ENCODE measurements at places on chromosomes 5 and 9.

DNA sequence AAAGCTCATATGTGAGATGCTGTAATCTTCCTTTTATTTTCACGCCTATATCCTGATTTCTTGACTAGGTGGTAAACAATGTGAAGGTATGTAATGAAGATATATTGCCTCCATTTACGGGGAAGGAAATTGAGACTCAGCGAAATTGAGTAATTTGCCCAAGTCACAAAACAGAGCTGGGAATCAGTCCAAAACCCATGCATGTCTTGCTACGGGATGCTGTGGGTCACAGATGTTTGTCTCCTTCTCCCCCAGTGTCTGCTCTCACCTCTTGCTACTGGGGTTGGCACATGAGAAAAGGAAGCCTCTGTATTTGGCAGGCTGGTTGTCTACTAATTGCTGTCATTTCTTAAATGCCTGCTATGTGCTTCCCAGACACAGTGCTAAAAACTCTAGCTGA is 53.7 kb upstream of the TEX48 start:
- no peak for DNase-seq

DNA sequence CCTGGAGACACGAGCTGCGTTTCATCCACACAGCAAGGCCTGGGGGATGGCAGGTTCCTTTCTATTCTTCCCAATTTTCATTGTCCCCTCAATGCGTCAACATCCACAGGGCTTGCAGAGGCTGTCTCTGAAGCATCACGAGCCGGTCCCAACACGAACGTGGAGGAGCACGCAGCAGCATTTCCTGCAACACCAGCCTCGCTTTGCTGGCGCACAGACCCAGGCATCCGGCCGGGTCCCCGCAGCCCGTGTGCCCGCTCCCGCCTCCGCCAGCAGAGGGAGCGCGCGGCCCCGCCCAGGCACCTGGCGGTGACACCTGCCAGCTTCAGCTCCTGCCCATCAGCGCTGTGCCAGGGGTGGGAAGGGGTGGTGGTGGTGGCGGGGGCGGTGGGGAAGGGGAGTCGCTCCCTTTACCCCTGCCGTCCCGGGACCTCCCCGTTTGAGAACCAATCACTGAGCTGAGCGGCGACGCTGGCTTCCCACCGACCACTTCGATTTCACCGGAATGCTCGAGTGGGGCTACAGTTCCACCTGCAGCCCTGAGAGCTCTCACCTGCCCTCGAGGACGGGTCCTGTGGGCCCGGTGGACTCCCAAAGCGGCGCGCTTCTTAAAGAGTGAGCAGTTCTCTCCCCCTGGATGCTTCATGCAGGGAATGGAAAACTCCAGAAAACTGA is 464.5 kb downstream of the ICE1 start:
- peak; percentile 9 for DNase-seq

DNA sequence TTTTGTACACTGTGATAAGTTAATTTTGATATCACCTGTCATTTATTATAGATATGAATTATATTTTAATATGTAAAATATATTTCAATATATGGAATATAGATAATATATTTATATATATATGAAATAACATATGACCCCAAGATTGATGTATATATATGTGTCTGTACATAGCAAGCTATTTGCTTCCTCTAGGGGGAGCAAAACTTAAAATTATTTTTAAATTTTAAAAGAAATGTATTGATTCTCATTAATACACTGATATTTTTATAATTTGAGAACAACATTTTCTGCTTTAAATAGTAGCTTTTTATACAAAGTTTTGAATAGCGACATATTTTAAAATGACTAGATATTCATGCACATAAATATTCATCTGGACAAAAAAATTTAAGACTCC is 272.0 kb downstream of the DMRTA1 start:
- DNase-seq, result no peak

DNA sequence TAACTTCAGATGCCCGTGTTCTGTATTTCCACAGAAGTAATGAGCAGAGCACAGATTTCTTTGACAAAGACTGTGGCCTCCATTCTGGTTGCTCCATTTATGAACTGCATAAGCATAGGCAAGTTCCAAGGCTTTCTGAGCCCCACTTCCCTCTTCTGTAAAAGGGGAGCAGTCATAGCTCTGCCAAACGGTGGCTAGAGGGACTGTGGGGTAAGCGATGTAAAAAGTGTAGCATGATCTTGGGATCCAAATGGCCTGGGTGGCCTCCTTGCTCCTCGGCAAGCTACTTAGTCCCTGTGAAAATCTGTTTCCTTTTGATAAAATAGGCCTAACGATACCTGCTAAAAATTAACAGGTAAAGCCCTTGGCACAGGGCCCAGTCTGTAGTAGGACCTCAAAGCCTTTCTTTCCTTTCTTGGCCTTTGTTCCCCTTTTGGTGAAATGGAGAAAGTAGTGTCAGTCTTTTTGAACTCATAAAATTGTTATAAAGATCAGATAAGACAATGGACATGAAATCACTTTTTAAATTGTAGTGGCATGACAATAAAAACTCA is 646.6 kb downstream of the ACTL7B start:
- DNase-seq, result no peak

DNA sequence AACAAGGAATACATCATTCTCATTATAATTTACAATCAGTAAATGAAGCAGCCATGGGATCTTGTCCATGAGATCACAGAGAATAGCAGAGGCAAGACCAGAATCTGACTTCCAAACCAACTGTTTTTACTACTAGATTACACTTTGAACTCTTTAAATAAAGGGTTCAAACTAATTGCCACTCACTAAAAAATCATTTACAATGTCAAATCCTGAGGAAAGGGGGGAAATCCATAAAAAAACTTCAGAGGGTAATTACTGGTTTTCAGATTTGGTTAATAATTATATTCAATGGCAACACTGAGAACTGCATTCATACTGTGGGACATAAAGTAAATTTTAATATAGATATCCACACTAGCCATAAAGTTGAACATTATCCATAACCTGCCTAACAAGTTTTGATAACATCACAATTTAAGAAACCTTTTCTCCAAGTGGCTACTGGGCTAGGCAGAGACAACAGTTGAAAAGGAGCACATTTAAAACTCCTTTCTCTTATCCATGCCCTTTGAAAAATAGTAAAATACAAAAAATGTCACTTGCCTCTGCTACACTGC is 15.9 kb downstream of the PLPP1 start:
- DNase-seq, result no peak

DNA sequence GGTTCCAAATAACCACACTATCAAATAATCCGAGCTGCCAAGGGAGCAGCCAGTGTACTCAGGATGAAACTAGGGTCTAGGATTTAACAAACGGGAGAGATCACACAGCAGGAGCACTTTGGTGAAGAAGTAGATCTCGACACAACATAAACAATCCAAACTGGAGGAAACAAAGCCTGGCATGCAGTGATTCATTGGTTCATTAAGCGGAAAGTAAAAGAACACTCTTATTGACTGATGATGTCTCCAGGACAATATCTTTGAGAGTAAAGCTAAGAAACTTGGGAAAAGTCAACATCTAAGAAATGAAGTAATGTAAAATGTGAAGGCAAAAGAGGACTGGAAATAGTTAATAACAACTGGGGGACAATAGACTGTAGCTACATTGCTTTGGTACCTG is 1478.3 kb upstream of the CDH9 start:
- no peak for DNase-seq

DNA sequence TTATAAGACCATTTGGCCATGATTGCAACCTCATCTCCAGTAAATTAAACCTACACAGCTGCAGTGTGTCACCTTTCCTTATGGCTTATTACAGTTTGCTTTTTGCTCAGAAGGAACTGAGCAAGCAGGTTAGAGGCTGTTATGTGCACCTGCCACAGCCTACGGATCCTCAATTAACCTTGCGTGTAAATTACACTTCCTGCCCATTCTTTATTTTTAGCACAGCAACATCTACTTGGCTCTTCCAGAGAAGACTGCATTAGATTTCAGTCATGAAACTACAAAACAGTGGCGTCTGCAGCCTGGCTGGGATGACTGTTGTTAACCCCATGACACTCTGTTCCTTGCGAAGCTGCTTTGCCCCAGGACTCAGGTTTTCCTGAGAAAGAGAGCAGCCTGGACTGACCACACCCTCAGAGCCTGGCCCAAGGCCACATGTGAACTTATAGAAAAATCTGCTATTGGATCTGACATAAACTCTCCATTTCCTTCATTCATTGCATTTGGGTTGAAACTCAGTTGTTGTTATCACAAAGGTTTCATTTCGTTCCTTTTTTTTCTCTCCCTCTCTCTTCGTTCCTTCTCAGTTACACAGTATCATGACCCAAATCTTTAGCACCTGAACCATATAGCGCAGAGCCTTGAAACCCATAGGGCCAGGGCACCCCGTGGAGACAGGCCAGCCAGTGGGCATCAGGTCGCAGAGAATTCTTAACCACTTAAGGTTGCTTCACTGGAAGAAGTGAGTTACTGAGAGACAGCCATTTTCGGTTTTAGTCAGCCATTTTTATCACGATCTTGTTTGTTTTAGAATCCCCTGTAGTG is 138.6 kb downstream of the PALM2AKAP2 start:
- no peak for DNase-seq

DNA sequence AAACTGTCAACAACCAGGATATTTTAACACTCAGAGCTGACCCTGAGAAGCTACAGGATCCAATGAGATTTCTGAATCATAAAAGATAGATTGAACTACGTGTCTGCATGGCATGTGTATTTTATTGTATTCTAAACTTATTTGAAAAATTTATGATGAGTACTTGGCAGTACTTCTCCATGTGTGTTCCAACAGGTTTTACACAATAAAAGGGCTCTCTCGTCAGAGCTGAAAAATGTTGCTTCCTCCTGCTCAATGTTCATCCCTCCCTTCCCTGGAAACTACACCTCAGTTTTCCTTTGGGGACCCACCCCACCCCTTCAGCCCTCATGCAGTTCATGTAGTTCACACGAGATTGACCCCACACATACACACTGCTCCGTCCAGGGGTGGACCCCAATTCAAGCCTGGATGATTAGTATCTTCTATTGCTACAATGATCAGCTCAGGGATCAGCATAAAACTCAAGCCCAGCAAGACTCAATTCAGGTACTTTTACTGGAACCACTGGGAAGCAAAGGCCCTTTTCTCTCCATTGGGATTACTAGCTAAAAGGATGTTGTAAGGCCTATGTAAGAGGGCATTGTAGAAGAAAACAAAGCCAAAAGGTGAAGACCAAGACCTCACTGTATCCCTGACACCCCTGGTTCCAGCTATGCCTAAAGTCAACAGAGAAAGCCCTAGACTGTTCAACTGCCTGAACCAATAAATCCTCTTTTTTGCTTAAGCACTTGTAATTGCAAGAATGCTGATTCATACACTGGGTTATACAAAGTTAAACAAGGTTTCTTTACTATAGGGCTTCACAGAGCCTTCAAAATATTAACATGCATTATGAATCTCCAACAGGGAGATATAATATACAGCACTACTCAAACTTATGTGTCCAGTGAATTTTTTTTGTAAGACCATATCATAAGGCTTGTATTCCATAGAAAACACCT is 112.6 kb downstream of the SAXO1 start:
- peak; percentile 28 for DNase-seq

DNA sequence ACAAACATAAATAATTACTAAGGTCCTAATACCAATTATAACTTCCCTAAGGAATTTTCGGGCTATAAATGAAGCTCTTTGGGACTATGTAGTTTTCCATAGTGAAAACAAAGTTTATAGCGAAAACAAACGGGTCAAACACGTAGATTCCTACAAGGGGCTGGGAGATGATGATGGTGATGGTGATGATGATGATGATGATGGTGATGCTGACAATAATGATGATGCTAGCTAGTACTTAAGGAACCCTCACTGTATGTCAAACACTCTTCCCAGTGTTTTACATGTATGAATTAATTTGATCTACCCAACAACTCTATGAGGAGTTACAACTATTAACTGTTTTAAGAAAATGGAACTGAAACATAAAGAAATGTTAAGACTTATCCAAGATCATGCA is 63.7 kb upstream of the PIK3R1 start:
- DNase-seq, result no peak

DNA sequence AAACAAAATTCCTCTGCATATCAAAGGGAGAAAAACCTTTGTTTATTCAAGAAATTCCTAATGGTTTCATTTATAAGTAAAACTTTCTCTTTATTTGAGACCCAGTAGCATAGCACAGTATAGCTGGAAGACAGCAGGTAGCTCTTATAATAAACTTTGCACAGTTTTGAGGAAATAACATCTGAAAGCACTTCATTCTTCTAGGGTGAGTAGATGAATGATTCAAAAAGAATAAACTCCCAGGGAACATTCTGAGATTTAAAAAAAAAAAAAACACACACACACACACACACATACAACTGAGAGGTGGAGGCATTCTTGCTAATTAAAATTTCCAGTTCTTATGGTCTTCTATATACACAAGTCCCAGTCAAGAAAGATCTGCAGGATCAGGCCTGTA is 197.3 kb downstream of the BNC2 start:
- DNase-seq, result no peak

- DNase-seq, result no peak
Measured at GRCh38 chr9:94139672-94140417, 55.6 kb downstream of the PTPDC1 start.

GRCh38 chr5:139904816-139905661 is 109.4 kb downstream of the PSD2 start:
- DNase-seq, result peak; percentile 3

- peak; percentile 94 for DNase-seq
Measured at GRCh38 chr9:109063760-109064159, 50.5 kb upstream of the CTNNAL1 start.

GRCh38 chr5:135185481-135186065 is 151.5 kb upstream of the PITX1 start:
- DNase-seq, result peak; percentile 92

- DNase-seq, result no peak
Measured at GRCh38 chr5:77312413-77312812, 101.9 kb downstream of the PDE8B start.

DNA sequence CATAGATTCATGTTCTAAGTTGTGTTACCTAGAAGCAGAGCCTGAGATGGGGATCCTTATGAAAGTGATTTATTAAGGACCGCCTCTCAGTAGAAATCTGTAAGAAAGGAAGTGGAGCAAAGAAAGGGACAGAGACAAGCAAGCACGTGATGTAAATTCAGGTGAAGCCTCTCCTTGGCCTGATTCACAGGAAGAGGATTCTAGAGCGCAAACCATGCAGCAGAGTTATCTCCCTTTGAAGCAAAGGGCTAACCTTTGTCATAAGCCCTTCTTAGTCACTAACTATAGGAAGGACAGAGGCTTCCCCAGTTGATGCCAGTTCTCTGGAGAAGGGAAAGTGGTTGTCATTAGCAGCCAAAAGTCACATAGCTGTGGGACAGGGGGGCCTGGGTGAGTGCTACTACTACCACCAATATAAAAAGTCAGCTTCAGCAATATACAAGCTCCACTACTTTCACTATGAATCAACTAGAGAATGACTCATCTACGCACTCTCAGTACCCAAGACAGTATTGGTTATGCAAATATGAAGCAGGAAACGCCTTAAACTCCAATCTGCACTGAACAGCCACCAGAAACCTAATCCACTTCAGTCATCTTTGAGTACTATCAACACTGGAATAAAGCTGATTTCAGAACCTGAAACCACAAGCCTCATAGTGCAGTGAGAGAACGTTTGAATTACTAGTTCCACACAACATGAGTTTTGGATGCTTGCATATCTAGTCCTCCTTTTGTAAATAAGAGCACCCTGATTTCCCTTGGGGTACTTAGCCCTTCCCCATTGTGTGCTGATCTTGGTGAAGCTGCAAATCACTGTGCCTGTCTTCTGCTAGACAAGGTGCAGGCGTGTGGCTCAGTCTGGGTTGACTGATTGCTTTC is 162.7 kb downstream of the ZNF608 start:
- peak; percentile 31 for DNase-seq

All from DMS79 treated with DMSO at 0.1 percent for 48 hours (cell line).